ENCODE measurements at places on chromosomes 7 and 10. TPM values are rescaled to one million over a fixed set of nuclear protein-coding genes. Genes with fewer than 3 reads are reported as not detected.

GRCh38 chr7:954330-955238 is at the start of gene ADAP1:
Gene ADAP1 (minus strand): TSS chr7:954680. CDS start chr7:954477, 203 bp downstream.
- DNase-seq: no peak

GRCh38 chr7:76133164-76133775 is 68.4 kb upstream of the SRRM3 start:
- no peak for DNase-seq

DNA sequence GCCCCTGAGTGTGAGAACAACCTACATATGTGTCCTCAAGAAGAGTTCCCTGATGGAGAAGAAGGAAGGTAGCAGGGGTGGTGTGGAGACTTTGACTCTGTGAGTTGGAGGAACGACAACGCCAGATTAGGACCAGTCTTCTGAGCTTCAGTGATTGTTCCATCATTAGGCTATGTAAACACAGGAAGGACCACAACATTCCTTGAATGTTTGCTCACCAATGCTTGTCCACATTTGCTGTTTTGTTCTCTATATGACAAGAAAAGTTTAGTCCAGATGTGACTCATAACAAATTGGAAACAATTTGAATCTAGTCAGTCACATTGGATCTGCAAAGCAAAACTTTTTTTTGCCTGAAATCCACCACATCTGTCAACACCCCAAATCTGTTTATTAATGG is 62.7 kb downstream of the ENTPD1 start:
- no peak for DNase-seq

Gene ABCB1
- total RNA-seq: 31.3 TPM

GRCh38 chr10:60894786-60895185 is 49.2 kb downstream of the RHOBTB1 start:
- DNase-seq: no peak

DNA sequence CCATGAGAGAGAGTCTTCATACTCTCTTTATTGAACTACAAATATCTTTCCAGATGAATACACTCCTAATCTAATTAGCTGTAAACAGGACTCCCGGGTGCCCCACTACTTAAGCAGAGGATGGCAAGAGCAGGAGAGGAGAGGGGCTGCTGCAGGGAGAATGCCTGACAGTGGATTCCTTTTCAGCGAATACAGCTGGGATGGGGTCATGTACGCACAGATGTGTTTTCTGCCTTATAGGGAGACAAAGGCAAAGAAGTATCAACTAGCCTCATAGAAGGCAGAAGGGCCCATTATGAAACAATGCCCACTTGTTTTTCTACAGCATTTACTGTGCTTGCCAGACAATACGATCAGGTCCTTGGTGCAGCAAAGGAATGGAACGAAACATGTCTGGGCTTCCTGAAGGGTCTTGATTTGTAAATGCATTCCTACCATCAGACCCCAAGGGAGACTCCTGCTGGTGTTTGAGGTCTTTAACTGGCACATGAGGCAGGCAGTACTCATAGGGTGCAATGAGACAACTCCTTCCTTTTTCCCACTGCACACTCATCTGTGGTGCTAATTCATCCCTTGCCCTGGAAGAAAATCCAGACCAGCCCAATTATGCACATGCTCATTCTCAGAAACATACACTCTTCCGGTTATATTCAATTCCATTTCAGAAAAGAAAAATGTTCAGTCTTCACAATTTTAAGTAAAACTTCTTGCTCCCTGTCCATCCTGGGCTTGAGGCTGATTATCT is 117.1 kb downstream of the AOAH start:
- DNase-seq: no peak

Gene INHBA
- 29.3 TPM for total RNA-seq

Gene C7orf33
- not detected for total RNA-seq

GRCh38 chr7:111750878-111751277 is 188.6 kb upstream of the IMMP2L start:
- no peak for DNase-seq

Gene TMEM229A
- total RNA-seq: 0.33 TPM

Gene HOXA1
- total RNA-seq: 9.5 TPM

GRCh38 chr10:99115703-99116102 is 119.9 kb downstream of the HPSE2 start:
- no peak for DNase-seq

DNA sequence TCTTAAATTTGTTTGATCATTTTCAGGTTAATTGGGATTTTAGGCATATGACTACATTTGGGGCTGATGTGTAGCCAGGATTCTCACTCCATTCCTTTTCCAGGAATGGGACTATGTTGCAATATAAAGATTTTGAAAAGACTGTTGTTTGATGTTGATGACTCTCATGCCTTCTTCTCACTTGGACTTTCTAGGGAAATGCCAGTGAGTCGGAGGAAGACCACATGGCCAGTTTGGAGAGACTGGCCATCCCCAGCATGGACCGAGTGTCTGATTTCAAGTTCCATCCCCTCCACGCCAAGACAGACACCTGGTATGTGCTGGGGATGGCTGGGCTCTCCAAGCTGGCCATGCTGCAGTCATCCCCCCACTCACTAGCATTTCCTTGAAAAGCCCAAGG is 5.5 kb downstream of the IGFBP3 start:
- no peak for DNase-seq

Gene CNNM1
- total RNA-seq: 2.0 TPM

Gene CDNF
- total RNA-seq: 1.3 TPM

Gene WDR86
- 83.0 TPM for total RNA-seq

Gene PLAU
- total RNA-seq: 5.5 TPM

DNA sequence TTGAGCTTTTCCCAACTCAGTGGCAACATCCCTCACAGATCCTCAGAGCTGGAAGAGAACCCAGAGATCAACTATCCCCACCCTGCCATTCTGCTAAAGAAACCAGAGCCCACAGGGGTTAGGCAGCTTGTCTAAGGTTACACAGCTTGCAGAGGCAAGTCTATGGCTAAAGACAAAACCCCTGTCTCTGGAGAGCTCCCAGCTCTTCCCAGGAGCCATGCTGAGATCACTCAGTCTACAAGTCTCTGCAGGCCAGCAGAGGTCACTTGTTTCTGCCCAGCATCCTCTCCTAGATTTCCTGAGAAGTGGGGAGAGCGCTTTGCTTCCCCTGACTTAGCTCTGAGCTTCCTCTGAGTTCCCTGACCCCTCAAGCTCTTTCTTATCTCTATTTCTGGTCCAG is 28.5 kb upstream of the LOXL4 start:
- DNase-seq: no peak

GRCh38 chr7:79453558-79454360 is at the start of gene MAGI2:
Gene MAGI2 (minus strand): TSS chr7:79453667. CDS start chr7:79453320, 347 bp downstream.
- peak; percentile 87 for DNase-seq

- DNase-seq: no peak
Observed at GRCh38 chr10:79123547-79123963, 54.8 kb downstream of the ZMIZ1 start.

DNA sequence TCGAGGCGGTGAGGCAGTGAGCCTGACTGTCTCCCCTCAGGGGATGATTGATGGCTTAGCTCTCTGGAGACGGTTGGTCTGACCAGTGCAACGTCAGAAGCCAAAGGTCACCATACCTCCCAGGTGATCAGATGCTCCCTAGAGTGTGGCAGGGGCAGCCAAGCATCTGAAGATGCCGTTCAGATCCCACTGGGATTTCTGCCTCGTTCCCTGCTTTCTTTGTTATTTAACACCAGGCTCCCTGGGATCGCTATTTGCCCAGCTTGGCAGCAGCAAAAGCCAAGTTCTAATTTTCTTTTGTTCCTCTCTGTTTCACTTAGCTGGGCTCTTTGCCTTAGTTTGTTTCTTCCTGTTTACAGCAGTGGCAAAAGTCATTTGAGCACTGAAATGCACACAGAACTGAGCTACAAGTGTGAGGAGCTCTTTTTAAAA is 53.5 kb upstream of the SVIL start:
- DNase-seq: no peak

DNA sequence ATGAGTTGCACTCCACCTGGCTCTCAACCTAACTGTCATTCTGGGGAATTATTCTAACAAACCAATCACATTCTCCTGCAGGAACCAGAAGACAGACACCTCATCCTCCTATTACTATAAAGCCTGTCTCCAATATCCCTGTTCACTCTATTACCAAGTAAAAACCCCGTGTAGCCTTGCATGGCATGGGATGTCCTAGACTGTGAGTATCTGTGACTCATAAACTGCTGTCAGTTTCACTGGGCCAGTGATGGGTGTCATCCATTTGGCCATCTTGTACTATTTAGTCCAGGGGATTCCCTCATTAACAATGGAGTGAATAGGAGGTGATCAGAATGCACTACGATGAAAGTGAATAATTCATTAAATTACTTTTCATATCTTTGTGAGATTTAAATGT is 608.7 kb downstream of the DNAJB9 start:
- DNase-seq: no peak

- no peak for DNase-seq
Observed at GRCh38 chr7:2941216-2941859, 97.2 kb upstream of the GNA12 start.

Gene ZFYVE27
- total RNA-seq: 25.6 TPM

Gene NRCAM
- total RNA-seq: 41.0 TPM

DNA sequence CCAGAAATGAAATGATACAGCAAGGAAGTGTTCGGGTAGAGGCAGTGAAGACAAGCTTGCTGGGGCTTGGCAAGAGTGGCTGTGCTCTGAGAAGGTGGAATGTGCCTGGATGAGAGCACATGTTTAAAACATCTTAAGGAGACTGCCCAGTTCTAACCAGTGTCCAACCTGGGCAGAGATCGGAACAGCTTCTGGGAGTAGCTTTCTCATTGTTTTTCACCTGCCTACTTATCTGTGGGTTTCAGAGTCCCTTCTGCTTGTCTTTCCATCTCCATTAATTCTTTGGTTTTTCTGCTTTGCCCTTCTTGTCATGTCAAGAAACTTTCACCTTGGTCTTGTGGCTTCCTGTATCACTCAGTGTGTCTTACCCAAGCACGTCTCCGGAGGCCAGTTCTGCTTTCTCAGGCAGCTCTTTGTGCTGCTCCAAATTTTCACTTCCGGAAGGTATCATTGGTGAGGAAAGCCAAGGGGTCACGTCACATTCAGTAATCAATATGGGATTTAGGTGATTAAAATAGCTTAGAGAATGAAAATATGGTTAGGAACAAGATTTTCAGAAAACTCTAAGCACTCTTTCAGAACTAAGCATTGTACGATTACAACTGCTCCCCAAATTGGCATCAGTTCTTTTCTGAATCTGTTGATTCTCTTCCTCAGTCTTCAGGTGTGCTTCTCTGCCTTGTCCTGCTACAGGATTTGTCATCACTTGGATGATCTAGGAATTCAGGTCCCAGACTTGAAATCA is 5.5 kb upstream of the LAMB4 start:
- DNase-seq: no peak

Gene CLDN3
- total RNA-seq: 13.6 TPM

GRCh38 chr7:38840736-38841460 is 68.1 kb downstream of the VPS41 start:
- DNase-seq: no peak

GRCh38 chr7:113804475-113805095 is 114.2 kb downstream of the PPP1R3A start:
- no peak for DNase-seq

GRCh38 chr7:150356265-150356897 is 12.2 kb upstream of the REPIN1 start:
- no peak for DNase-seq

DNA sequence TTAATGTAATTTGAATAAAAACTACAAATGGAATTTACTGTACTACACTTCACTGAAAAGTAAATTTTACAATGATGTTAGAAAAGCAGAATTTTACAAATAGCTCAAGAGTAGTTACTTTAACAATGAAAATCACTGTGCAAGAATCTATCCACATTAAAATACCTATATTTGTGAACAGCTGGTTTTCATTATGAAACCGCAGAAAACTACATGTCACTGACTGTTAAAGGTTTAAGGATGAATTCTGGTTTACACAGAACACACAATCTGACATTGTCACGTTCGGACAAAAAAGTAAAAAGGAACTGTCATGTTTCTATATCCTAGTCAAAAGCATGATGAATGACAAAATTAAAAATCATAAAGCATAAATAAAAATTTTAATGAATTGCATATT is 415.3 kb upstream of the PRKCQ start:
- no peak for DNase-seq

Gene RBP3
- total RNA-seq: not detected

Gene LRRN3
- total RNA-seq: 4.9 TPM

- no peak for DNase-seq
Observed at GRCh38 chr7:85627791-85628586, 441.1 kb upstream of the SEMA3D start.

DNA sequence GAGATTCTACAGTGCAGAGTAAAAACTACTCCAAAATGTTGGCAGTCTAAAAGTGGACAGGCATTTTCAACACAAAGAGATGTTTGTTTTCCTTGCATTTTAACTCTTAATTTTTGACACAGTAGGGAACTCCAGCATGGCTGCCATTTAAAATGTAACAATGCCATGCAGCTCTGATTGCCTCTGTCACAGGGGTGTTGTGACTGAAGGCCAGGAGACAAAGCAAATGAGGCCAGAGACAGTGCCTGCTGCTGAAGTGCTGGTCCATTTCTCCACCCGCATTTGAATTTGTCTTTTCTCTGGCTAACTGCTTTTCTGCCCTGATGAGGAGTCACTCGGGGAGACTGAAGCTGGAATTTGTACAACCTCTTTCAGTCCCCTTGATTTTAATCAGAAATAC is 710.6 kb upstream of the GALNT17 start:
- no peak for DNase-seq

DNA sequence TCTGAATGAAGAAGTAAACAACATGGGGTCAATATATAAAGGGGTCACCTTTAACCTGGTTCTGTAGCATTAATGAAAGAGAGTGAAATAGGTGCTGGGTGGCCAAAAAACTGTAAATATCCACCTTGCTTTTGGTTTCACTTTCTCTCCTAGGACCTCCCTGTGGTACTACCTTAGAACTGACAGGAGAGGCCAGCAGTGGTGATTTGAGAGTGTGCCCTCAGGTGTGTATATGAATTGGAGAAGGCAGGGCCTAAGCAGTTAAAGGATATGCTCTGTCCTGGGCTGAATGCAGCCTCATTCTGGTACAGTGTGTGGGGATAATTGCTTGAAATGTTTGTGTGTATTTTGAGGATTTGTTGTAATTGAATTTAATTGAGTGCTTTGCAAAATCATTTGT is 62.0 kb downstream of the BBS9 start:
- no peak for DNase-seq

- DNase-seq: no peak
Observed at GRCh38 chr7:45889367-45890067, 1.2 kb downstream of the IGFBP1 start.

GRCh38 chr7:2258661-2259365 is 16.8 kb downstream of the NUDT1 start:
- DNase-seq: no peak

GRCh38 chr7:40978047-40978446 is 724.8 kb downstream of the INHBA start:
- no peak for DNase-seq

DNA sequence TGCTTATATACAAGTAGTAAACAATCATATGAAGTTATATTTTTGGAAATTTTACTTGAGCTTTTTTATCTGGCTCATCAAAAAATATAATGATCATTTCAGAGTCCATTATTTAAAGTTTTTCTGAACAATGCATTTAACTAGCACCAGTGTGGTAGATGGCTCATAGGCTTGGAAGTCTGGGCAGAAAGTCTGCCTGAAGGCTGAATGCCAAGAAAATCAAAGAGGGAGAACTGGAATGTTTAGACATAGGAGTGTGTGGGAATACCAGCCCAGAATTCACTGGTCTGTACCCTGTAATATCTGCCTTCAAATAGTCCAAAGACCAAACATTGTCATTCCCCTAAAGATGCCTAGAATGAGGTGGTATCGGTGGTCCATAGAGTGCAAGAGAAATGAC is 40.3 kb upstream of the ANK3 start:
- no peak for DNase-seq

- no peak for DNase-seq
Observed at GRCh38 chr7:105743351-105744090, 132.9 kb downstream of the ATXN7L1 start.
